G401 (cell line): ENCODE measurements at places on chromosomes 7 and 10.

GRCh38 chr10:72679838-72680241 lies 12.1 kb upstream of the MCU start:
- DNase-seq, result no peak

DNA sequence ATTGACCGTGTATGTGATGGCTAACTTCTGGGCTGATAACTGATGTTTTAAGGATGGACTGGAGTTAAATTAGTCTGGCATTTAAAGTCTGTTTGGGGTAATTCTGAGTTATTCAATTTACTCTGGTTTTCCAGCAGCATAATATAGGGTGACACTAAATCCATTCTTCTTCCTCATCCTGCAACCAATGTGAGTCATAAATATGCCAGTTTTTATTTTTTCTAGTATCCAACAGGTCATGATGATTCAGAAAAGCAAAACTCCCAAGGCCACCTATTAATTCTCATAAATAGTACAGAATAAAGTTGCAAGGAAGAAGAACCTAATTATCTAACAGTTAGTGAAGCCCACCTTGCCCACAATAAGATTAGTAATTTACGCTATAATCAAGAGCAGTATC lies 7.5 kb upstream of the EPHB6 start:
- DNase-seq, result no peak

DNA sequence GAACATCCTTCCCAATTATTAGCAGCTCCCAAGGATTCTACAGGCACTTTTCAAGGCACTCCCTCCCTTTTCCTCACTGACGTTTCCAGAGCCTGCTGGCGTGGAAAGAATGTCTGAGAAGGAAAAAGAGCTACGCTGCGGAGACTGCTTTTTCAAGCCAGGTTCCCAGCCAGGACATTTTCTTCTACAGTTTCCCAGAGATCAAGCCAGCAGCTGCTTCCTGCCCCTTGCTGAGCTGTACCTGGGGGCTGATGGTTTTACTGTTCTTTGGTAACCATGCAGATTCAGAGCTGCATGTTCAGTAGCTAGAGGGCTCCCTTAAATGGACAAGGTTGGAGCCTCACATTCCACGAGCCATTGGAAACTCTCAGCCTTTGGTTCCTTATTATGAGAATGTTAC lies 133.4 kb downstream of the EVX1 start:
- no peak for DNase-seq

- no peak for DNase-seq
Measured at GRCh38 chr7:103870664-103871063, 118.8 kb downstream of the RELN start.

DNA sequence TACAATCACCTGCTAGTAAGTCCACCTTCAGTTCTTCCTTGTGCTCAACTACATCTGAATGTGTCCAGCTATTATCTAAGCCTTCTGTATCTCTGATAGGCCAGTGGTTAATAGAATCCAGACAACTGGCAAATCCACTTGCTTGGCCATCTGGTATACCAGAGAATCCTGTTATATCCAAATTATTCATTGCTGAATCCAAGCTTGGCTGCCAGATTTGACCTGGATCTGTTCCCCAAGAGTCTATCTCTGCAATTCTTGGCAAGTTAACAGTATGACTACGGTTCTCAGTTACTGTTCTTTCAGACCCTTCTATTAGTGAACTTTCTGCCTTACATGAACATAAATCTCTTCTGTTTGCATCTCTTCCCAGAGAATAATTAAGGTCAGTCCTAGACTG lies 154.6 kb upstream of the TARP start:
- DNase-seq, result peak; percentile 89

DNA sequence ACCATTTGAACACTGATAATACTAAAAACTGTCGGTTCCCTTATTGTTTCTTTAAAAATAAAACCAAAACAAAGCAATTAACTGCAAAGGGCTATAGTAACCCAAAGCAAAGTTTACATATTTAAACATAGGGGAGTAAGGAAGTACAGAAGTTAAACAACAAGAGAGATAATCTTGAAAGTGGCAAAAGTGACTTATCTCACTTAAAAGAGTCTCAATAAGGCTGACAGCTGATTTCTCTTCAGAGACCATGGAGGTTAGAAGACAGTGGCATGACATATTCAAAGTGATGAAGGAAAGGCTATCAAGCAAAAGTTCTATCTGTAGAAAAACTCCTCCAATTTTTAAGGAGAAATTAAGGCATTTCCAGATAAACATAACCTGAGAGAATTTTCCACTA lies 233.5 kb upstream of the HDAC9 start:
- DNase-seq, result no peak

DNA sequence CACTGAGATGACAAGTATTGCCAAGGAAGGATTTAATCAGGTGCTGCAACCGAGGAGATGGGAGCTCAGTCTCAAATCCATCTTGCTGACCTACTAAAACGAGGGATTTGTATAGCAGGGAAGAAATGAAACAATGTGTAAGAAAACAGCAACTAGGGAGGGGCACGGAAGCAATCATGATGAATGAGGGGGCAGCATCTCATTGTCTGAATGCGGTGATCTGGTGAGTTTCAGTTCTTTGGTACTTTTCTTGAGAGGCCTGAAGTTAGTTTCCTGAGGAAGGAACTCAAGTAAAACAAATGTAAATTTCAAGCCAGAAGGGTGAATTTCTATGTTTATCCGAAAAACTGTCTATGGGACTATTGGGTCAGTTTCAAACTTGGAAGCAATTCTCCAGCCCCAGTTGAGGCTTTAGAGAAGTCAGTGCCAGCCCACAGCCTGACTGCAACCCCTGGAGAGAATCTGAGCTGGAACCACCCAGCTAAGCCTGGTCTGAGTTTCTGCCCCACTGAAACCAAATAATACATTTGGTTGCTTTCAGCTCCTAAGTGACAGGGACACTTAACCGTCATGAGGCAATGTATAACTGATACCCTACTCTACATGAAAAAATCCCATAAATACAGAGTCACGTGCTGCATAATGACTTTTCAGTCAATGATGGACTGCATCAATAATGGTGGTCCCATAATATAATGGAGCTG lies 45.8 kb upstream of the TNS3 start:
- no peak for DNase-seq

GRCh38 chr7:128268233-128268632 lies 27.2 kb downstream of the LEP start:
- DNase-seq, result peak; percentile 28

DNA sequence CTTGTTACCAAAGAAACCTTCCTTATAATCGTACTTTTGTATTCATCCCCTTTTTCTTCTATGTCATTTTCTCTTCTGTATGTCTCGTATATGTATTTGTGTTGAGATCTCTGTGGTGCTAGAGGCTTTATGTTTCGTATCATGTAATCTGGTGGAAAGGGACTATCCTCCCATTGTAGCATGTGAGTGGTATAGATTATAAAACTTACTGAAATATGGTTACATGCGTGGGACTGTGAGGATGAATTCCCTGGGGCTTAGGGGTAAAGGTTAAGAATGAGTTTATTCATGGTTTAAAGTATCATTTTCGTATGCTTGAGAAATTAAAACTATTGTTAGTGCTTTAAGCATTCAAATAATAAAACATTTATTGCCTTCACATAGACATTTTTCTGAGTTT lies 141.9 kb downstream of the ANKRD7 start:
- no peak for DNase-seq

GRCh38 chr10:74079936-74080590 lies 70.6 kb downstream of the AP3M1 start:
- no peak for DNase-seq

- DNase-seq, result no peak
Measured at GRCh38 chr10:96301616-96302015, 2.6 kb upstream of the DNTT start.

- DNase-seq, result peak; percentile 11
Measured at GRCh38 chr7:80967071-80967916, 48.4 kb upstream of the SEMA3C start.

GRCh38 chr7:105297985-105298384 lies 90.7 kb downstream of the SRPK2 start:
- DNase-seq, result no peak

DNA sequence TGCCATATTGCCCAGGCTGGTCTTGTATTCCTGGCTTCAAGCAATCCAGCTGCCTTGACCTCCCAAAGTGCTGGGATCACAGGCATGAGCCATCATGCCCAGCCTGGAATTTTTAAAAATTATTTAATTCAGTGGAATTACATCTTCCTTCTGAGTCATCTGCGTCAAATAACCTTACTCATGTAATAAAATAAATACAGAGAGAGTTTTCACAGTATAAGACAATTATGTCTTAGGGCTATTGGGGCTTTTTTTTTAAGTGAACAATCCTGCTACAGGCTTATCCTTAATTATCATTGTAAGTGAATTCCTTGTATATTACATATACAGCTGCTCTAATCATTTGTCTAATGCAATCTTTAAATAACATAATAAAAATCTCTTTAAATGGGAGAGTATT lies 108.3 kb downstream of the MAPK8 start:
- DNase-seq, result no peak

DNA sequence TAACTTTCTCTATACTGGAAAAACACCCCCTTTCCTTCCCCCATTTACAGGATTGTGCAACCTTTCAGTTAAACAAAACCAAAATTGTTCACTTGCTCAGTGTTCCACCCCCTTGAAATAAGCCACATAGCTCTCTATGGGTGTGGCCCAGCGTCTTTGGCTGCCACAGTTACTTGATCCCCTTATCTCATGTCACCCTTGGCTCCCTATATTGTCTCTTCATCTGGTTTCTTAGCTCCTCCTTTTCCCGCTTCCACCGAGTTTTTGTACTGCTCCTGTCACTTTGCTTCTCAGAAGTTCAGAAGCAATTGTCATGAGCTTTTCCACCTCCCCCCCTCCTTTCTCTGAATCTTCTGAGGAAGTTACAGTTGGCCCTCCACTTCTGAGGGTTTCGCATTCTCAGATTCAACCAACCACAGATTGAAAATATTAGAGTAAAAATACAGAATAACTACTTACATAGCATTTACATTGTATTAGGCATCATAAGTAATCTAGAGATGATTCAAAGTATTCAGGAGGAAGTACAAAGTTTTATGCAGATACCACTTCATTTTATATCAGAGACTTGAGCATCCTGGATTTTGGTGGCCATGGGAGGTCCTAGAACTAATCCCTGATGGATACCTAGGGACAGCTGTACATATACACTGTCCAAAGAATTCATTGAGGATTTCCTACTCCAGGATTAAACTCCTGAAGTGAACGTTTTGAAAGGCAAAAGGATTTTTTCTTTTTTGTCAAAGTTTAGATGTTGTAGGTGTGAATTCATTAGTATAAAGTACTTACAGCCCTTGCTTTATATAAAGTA lies 60.4 kb downstream of the ADD3 start:
- DNase-seq, result no peak

DNA sequence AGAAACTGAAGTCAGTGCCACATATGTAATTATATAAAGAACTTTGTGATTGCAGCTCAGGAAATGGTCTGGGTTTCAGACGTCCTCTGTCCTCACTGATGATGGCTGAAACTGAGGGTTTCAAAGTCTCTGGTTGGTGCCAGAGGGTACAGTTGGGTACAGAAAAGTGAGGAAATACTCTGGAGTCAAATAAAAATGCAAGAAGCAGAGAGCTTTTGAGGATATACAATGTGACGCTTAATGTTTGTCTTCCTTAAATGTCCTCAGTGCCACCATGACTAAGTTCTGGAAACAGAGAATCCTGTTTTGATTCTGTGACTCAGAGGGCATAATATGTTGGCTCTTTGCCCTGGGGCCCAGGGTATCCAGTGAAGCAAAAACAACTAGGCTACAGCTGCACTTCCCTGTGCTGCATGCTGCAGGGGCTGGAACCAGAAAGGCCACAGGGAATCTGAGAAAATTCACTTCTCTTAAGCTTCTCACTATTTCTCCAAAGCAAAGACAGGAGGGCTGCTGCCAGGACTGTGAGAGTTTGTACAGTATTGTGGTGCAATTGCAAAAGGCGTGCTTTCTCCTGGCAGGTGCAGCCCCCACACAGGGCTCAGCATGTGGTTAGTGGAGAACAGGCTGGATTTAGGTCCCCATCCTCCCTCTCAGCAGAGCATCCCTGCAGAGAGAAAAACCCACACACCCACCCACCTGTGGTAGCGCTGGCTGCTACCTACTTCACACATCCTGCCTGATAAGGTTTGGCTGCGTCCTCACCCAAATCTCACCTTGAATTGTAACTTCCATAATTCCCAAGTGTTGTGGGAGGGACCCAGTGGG lies 169.5 kb upstream of the SVIL start:
- DNase-seq, result no peak

GRCh38 chr7:123231021-123232000 lies 31.5 kb upstream of the SLC13A1 start:
- no peak for DNase-seq

DNA sequence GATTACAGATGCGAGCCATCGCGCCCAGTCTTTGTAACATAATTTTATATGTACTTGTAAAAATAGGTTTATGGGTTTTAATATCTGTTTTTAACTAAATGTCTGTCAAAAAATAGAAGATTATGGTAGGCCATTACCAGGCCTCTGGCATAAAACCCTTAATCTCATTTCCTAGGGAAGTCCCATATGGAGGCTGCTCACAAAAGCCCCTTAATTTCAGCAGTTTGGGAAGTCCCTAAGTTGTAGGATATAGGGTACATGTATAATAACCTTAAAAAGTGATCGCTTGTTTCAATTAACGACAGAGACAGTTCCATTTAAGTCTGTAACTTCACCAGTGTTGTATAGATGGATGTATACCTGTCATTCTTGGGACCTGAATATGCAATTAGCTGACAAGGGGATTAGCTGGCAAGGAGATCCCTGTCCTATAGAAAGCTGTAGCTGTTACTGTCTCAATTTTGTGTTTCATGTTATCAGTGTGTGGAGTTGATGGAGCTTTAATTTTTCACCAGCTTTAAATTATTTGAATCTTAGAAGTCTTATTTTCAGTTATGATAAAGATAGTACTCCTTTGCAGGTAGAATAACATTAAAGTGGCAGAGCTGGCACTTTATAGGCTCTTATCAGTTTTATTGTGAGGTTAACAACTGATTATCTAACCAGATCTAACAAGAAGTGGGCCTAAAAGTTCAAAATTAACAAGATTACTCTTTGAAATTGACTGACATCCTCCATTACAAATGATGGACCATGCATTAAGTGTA lies 10.5 kb downstream of the TRIM24 start:
- no peak for DNase-seq

GRCh38 chr10:12949248-12949647 lies 52.3 kb downstream of the CCDC3 start:
- no peak for DNase-seq

GRCh38 chr7:22793593-22794462 lies 28.8 kb downstream of the TOMM7 start:
- DNase-seq, result no peak

DNA sequence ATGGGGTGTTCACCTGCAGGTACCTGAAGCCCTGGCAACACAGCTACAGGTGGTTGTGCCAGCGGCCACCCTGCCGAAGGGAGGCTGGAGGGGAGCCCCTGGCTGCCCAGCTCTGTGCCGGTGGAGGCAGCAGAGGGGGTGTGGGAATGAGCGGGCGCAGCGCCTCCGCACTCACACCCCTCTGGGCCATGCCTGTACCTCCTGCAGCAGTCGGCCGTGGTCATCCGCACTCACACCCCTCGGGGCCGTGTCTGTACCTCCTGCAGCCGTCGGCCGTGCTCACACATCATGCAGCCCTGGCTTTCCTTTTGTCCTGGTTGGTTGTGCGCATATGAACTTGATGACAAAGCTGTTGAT lies 1.7 kb downstream of the ZNF511 start:
- DNase-seq, result no peak

- no peak for DNase-seq
Measured at GRCh38 chr7:105245398-105246114, 143.2 kb downstream of the SRPK2 start.
